Caco-2 (cell line): ENCODE measurements at places on chromosomes 4 and X. TPM values are rescaled to one million over a fixed set of nuclear protein-coding genes. Genes with fewer than 3 reads are reported as not detected.

DNA sequence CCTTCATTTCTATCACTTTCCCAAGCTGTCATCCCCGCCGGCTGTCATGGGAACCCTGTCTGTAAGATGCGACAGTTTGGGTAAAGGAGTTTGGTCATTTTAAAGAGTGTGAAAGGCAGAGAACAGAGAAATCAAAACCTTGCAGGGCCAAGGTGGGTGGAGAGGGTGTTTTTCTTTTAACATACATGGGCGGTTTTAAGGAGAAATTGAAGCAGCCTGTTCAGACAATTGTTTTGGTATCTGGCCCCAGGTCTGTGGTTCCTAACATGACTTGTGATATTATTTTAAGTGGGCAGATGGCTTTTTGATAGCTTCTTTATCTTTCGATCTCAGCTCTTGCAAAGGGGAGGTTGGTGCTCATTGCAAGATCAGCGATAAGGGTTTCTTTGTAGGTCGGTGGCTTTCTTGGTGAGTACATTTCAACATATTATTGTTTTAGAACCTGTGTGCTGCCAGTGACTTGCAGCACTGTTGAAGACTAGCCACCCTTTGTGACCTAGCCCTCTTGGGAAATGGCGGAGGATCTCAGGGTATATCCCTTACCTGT, 3.7 kb downstream of the PPP1R3F start:
- no peaks in the 10 kb centered on the region for H3K27me3 ChIP-seq
- no peaks in the 10 kb centered on the region for H3K36me3 ChIP-seq
- no peak for DNase-seq
- H3K4me1 ChIP-seq = peaks cover 9% of the 10 kb centered on the region; the same call in 1 of the 2 replicates

GRCh38 chrX:9401051-9401450, 63.8 kb upstream of the TBL1X start:
- peaks cover 8% of the 10 kb centered on the region for H3K4me1 ChIP-seq
- H3K36me3 ChIP-seq = no peaks in the 10 kb centered on the region
- DNase-seq = no peak
- H3K4me3 ChIP-seq = no peak overlapping the region
- no peak overlapping the region for H3K27ac ChIP-seq
- no peaks in the 10 kb centered on the region for H3K27me3 ChIP-seq

- no peaks in the 10 kb centered on the region for H3K27me3 ChIP-seq
- no peak overlapping the region for H3K27ac ChIP-seq
- H3K36me3 ChIP-seq = no peaks in the 10 kb centered on the region
- no peaks in the 10 kb centered on the region for H3K4me1 ChIP-seq
- no peak for DNase-seq
Measured at GRCh38 chrX:10341309-10341708, 184.5 kb downstream of the CLCN4 start.

DNA sequence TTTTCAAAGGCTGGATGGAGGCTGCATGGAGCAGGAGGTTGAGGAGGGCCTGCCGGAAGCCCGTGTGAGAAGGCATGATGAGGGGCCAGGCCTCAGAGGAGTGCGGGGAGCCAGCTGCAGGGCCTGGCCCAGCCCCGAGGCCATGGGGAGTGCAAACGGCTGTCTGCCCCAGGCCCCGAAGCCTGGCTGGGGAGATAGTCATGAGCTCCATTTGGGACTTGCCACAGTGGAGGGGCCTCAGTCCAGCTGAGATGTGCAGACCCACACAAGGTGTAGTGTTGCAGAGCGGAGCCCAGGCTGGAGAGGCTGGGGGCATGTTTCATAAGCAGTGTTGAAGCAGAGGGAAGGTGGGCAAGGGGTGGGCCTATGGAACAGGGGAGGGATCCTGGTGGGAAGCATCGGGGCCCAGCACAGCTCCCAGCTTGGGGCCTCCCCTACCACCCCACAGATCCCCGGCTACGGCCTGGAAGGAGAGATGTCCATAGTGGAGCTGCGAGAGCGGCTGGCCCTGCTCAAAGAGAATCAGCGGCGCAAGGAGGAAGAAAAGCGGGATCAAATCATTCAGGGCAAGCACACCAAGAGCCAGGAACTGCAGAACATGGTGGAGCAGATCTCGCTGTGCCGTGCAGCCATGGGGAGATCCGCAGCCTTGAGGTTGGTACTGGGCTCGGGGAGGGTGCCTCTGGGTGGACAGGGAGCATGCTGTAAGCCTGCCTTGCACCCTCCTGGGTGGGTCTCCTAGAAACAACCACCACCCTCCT, 9.1 kb upstream of the RNF4 start:
- no peak overlapping the region for H3K4me3 ChIP-seq
- H3K27ac ChIP-seq = no peak overlapping the region
- H3K27me3 ChIP-seq = no peaks in the 10 kb centered on the region

GRCh38 chr4:56575820-56576429, 70.3 kb downstream of the ARL9 start:
- H3K4me3 ChIP-seq = no peak overlapping the region
- H3K4me1 ChIP-seq = no peaks in the 10 kb centered on the region
- H3K27me3 ChIP-seq = no peaks in the 10 kb centered on the region

GRCh38 chr4:138500869-138501268, 258.7 kb upstream of the SLC7A11 start:
- DNase-seq = no peak
- H3K4me3 ChIP-seq = no peak overlapping the region
- H3K36me3 ChIP-seq = no peaks in the 10 kb centered on the region

GRCh38 chr4:119725011-119725410, 96.4 kb upstream of the PDE5A start:
- H3K27ac ChIP-seq = no peak overlapping the region
- H3K36me3 ChIP-seq = no peaks in the 10 kb centered on the region
- H3K27me3 ChIP-seq = no peaks in the 10 kb centered on the region
- H3K4me3 ChIP-seq = no peak overlapping the region
- DNase-seq = no peak

- no peak for DNase-seq
- H3K36me3 ChIP-seq = no peaks in the 10 kb centered on the region
- H3K27ac ChIP-seq = no peak overlapping the region
- H3K4me3 ChIP-seq = no peak overlapping the region
- no peaks in the 10 kb centered on the region for H3K27me3 ChIP-seq
Measured at GRCh38 chrX:15882704-15883539, 28.3 kb upstream of the AP1S2 start.

- no peak overlapping the region for H3K4me3 ChIP-seq
- H3K4me1 ChIP-seq = no peaks in the 10 kb centered on the region
- H3K27me3 ChIP-seq = no peaks in the 10 kb centered on the region
- no peak for DNase-seq
- no peak overlapping the region for H3K27ac ChIP-seq
- no peaks in the 10 kb centered on the region for H3K36me3 ChIP-seq
Measured at GRCh38 chrX:24426340-24426913, 38.7 kb upstream of the PDK3 start.

GRCh38 chrX:24536551-24536950, 71.5 kb downstream of the PDK3 start:
- no peaks in the 10 kb centered on the region for H3K27me3 ChIP-seq
- DNase-seq = no peak
- no peaks in the 10 kb centered on the region for H3K4me1 ChIP-seq
- no peaks in the 10 kb centered on the region for H3K36me3 ChIP-seq

- no peaks in the 10 kb centered on the region for H3K4me1 ChIP-seq
- H3K27me3 ChIP-seq = no peaks in the 10 kb centered on the region
- no peak overlapping the region for H3K27ac ChIP-seq
- no peak overlapping the region for H3K4me3 ChIP-seq
- no peaks in the 10 kb centered on the region for H3K36me3 ChIP-seq
Measured at GRCh38 chr4:1265351-1265750, 16.4 kb upstream of the CTBP1 start.

- H3K36me3 ChIP-seq = peaks cover 2% of the 10 kb centered on the region; the same call in 1 of the 2 replicates
- H3K27ac ChIP-seq = no peak overlapping the region
- no peaks in the 10 kb centered on the region for H3K27me3 ChIP-seq
- no peak overlapping the region for H3K4me3 ChIP-seq
- no peak for DNase-seq
Measured at GRCh38 chr4:41140410-41140809, 73.9 kb downstream of the APBB2 start.

- no peaks in the 10 kb centered on the region for H3K4me1 ChIP-seq
- H3K4me3 ChIP-seq = no peak overlapping the region
- H3K27ac ChIP-seq = no peak overlapping the region
- no peaks in the 10 kb centered on the region for H3K36me3 ChIP-seq
Measured at GRCh38 chrX:42538405-42538804, 239.6 kb downstream of the PPP1R2C start.

DNA sequence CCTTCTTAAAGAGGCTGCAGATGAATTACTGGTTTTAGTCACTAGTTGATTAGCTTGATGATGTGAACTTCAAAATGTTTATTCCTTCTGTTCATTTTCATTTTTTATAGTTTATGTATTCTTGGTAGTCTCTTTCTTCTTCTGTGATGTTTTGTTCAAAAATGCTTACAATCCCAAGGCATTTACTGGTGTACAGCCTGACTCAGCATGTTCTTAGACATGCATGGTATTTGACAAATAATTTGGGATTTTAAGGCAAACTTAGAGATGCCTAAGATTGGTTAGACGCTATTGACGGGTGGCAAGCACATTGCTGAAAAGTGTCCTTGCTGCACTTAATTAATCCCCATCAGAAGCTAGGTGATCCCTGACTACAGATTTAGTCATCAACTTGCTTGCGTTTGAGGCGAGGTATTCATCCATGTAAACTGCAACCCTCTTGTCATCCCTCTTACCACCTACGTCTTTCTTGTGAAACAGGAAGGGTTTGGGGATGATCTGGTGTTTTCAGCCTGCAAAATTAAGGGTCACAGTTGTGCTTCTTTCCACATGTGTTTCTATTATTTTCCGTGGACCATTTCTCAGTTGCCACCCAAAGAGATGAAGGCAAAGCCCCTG, 331.8 kb downstream of the DKK2 start:
- no peak overlapping the region for H3K4me3 ChIP-seq
- H3K27me3 ChIP-seq = no peaks in the 10 kb centered on the region
- no peaks in the 10 kb centered on the region for H3K4me1 ChIP-seq
- no peaks in the 10 kb centered on the region for H3K36me3 ChIP-seq

- H3K4me3 ChIP-seq = no peak overlapping the region
- DNase-seq = no peak
- no peaks in the 10 kb centered on the region for H3K36me3 ChIP-seq
- H3K4me1 ChIP-seq = no peaks in the 10 kb centered on the region
- no peaks in the 10 kb centered on the region for H3K27me3 ChIP-seq
Measured at GRCh38 chr4:13940921-13941320, 313.4 kb upstream of the BOD1L1 start.

DNA sequence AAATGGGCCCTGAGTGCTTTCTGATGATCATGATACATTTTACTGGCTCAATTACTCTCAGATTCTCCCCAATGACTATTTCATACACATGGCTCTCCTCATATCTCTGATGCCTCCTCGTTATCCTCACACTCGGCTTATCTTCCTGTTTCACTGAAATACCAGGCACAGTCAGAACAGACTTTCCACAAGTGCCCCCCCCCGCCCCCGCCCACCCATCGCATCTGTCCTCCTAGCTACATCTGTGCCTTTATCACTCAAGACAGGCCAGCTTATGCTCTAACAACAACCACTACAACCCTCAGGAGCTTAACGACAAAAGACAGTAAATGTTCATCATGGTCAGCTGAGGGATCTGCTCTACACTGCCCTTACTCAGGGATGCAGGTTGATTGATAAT, 610.6 kb upstream of the DIPK2B start:
- peaks cover 19% of the 10 kb centered on the region for H3K4me1 ChIP-seq
- H3K27me3 ChIP-seq = no peaks in the 10 kb centered on the region
- no peak for DNase-seq
- H3K27ac ChIP-seq = no peak overlapping the region

DNA sequence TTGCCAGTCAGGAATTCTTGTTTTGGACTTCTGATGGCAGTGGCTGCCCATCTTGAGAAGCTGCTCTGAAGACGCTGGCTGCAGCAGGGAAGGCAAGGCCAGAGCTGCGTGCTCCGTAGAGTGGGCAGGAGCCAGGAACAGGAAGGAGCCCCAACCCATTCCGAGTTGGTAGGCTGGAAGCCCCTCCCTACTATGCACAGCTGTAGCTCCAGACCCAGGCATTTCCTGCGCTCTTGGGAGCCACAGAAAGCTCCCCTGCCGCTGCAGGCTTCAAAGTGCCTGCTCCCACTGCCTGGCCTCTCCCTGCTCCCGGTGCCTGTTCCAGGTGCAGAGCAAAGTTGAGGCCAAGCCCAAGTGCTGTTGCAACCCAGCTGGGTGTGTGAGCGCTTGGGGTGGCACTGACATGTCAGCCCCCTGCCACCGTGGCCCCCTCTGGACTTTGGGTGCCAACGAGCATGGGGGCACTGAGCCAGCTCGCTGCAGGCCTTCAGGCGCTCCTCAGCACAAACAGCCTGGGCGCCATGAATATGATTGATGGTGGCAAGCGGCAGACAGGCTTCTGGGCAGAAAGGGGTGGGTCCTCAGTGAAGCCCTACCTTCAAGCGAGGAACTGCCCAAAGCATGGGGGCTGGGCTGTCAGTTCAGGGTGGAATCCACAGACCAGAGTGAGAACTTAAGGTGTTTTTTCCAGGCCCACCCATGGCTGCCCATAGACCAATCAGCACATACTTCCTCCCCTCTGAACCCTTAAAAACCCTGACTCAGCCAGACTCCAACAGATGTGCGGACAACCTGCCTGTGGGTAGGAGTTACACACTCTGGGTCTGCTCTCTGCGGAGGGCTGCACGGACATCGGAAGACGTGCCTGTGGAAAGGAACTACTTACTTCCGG, 677.2 kb upstream of the INTU start:
- H3K27me3 ChIP-seq = no peaks in the 10 kb centered on the region
- no peaks in the 10 kb centered on the region for H3K36me3 ChIP-seq
- DNase-seq = no peak
- no peak overlapping the region for H3K27ac ChIP-seq
- no peak overlapping the region for H3K4me3 ChIP-seq

DNA sequence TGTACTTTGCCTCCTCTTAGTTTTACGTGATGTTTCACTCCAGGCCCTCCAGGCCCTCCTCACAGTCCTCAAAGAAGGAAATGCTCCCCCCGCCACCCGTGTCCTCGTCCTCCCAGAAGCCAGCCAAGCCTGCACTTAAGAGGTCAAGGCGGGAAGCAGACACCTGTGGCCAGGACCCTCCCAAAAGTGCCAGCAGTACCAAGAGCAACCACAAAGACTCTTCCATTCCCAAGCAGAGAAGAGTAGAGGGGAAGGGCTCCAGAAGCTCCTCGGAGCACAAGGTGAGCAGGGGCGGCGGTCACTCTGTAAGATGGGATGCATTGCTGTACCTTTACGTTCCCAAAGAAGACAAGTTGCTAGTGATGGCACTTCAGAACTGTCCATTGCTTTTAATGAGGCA, 94.4 kb downstream of the KLHL8 start:
- DNase-seq = no peak
- H3K36me3 ChIP-seq = peaks cover 5% of the 10 kb centered on the region
- H3K27me3 ChIP-seq = no peaks in the 10 kb centered on the region
- no peak overlapping the region for H3K4me3 ChIP-seq
- H3K27ac ChIP-seq = peak overlapping the region; percentile 29

Gene IL9R
- total RNA-seq = 0.44 TPM in 1 of 2 replicates, not detected in the other

Gene GC
- total RNA-seq = not detected in 2 replicates

Gene MAOA
- 0.25 and 0.74 TPM in 2 replicates for total RNA-seq
